Activated T-helper 1 cell treated with anti-CD3 and anti-CD28 coated beads, Interleukin-2, amount 50 U/mL, for 16 hours (primary cell): ENCODE measurements at places on chromosomes 7 and 10.
A peak's percentile ranks its signal among the peaks of the same experiment; 100 is the strongest.

GRCh38 chr10:71242622-71243009 is 30.2 kb downstream of the UNC5B start:
- no peak for DNase-seq

- peak; percentile 30 for DNase-seq
Observed at GRCh38 chr7:98202367-98203195, 8.7 kb upstream of the BHLHA15 start.

- no peak for DNase-seq
Observed at GRCh38 chr10:49323896-49324270, 24.9 kb downstream of the C10orf71 start.

GRCh38 chr7:123774496-123774895 is 25.7 kb upstream of the WASL start:
- no peak for DNase-seq

GRCh38 chr10:12844811-12845483 is 156.6 kb downstream of the CCDC3 start:
- DNase-seq, result no peak
